CD14-positive monocyte (primary cell): ENCODE measurements at places on chromosomes 13 and 19.

- DNase-seq: no peak
- H3K27me3 ChIP-seq: no peaks in the 10 kb centered on the region
- H3K36me3 ChIP-seq: no peaks in the 10 kb centered on the region
- H3K27ac ChIP-seq: no peak overlapping the region
Observed at GRCh38 chr13:44040818-44041100, 161.1 kb downstream of the LACC1 start.

- no peak overlapping the region for H3K4me3 ChIP-seq
- H3K36me3 ChIP-seq: no peaks in the 10 kb centered on the region
- no peak overlapping the region for H3K27ac ChIP-seq
- DNase-seq: no peak
- H3K27me3 ChIP-seq: peaks cover 58% of the 10 kb centered on the region
Observed at GRCh38 chr19:996051-996838, 4.0 kb upstream of the GRIN3B start.

DNA sequence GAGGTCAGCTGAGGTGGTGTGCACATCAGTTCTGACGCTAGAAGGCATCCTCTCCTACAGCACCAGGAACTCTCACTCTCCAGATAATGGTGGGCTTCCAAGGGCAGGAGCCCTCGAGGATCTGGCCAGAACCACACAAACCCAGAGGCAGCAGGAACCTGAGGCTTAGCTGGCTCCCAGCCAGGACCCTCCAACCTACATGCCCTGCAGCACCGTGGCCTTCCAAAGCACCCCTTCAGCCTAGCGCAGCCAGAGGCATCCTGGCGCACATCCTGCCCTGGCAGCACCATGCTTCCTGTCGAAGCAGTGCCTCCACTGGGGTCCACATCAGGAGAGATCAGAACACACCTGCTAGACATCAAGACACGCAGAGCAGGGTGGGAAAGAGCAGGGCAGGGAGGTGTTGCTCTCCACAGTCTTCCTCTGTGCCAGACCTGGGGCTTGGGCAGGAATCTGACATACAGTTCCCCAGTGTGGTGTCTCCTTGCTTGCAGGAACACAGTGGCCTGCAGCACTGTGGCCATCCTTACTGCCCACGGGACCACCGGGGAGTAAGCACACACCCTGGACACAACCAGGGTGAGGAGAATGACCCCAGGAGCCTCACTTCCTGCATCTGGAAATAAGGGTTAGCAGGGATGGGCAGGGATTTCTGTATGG is 21.7 kb downstream of the TUBA3C start:
- no peaks in the 10 kb centered on the region for H3K4me1 ChIP-seq
- no peak for DNase-seq
- no peak overlapping the region for H3K4me3 ChIP-seq
- H3K27ac ChIP-seq: no peak overlapping the region
- H3K36me3 ChIP-seq: no peaks in the 10 kb centered on the region

- H3K27me3 ChIP-seq: no peaks in the 10 kb centered on the region
- H3K4me1 ChIP-seq: peaks cover 50% of the 10 kb centered on the region
- H3K4me3 ChIP-seq: peak within 1 kb of the TSS; percentile 85
- DNase-seq: peak; percentile 87
Observed at GRCh38 chr19:41310033-41310831, at the start of gene CCDC97. TSS of gene CCDC97 (plus strand) at chr19:41310172. CDS start at chr19:41310311, 139 bp downstream.

DNA sequence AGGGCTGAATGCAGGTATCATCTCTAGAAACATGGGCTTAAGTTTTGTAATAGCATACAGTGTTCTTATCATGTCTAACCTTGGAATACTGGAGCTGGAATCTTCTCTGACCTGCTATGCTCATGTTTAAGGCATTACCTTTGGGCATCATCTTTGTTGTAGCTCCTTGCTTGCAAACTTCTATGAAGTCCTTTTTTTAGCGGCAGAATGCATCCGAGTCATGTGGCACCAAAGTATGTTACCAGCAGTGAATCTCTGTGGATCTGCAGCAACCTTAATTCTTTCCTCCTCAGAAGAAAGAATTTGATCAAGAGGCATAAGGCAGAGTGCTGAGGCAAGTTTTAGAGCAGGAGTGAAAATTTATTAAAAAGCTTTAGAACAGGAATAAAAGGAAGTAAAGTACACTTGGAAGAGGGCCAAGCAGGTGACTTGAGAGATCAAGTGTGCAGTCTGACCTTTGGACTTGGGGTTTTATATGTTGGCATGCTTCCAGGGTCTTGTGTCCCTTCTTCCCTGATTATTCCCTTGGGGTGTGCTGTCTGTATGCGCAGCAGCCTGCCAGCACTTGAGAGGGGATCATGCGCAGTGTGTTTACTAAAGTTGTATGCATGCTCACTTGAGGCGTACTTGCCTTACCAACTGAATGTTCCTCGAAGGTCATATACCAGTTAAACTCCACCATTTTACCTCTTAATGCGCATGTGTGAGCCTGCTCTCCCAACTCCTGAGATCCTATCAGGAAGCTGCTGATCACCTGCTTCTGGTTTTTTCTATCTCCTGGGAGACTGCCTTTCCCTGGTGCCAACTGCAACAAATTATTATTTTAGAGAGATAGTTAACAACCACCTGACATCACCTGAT is 115.5 kb downstream of the LACC1 start:
- no peaks in the 10 kb centered on the region for H3K36me3 ChIP-seq
- no peak overlapping the region for H3K4me3 ChIP-seq
- DNase-seq: no peak
- H3K27ac ChIP-seq: no peak overlapping the region
- no peaks in the 10 kb centered on the region for H3K27me3 ChIP-seq
- H3K4me1 ChIP-seq: no peaks in the 10 kb centered on the region

DNA sequence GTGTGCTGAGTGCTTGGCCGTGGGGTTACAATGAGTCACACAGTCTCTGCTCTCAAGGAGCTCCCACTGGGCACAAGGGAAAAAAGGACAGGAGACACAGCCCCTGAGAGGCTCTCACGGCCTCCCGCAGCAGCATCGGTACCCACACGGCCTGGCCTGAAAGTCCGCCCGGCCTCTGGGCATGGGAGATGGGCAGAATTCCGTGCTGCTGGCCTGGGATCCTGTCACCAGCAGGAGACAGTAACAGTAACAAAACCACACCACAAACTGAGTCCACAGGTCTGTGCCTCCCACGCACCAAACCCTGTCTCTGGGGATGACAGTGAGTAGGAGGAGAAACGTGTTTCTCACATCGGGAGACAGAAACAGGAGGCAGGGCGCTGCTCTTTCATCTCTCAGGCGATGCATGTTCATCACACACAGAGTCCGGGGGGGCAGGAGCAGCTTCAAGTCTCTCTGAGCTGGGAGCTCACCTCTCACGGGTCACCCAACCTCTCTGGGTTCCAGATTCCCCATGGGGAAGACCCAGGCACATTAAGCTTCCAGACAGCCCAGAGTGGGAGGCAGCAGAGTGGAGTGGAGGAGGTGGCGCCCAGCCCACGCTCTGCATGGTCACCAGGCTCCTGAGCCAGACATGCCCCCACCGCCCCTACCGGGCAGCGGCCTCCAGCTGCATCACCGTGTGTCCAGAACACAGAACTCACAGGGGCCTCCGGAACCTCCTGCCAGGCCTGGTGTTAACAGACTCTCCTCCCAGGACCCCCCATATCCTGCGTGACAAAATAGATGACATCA is 124.7 kb upstream of the VSTM2B start:
- no peaks in the 10 kb centered on the region for H3K27me3 ChIP-seq
- no peaks in the 10 kb centered on the region for H3K36me3 ChIP-seq
- no peak for DNase-seq
- no peak overlapping the region for H3K27ac ChIP-seq
- H3K4me3 ChIP-seq: no peak overlapping the region

DNA sequence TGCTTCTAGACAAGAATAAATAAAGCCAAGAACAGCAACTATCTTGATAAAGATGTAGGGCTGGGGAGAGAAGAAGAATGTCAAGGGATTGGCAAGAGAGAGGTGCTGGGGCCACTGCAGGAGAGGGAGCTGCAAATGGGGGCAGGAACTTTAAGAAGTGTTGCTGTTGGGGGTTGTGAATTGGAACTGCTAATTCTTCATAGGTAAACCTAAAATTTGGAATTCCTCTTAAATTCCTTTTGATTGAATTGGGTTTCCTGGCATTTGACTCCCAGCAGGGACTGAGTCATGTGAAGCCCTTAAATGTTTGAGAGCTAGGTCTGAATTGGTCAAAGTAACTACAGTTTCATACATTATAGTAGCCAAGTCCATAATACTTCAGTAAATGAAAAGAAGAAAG is 305.6 kb upstream of the TMTC4 start:
- DNase-seq: no peak
- H3K27me3 ChIP-seq: no peaks in the 10 kb centered on the region
- no peak overlapping the region for H3K27ac ChIP-seq
- H3K36me3 ChIP-seq: no peaks in the 10 kb centered on the region
- no peaks in the 10 kb centered on the region for H3K4me1 ChIP-seq

- H3K4me1 ChIP-seq: peaks cover 10% of the 10 kb centered on the region
- no peaks in the 10 kb centered on the region for H3K27me3 ChIP-seq
- no peak overlapping the region for H3K4me3 ChIP-seq
- H3K27ac ChIP-seq: no peak overlapping the region
- H3K36me3 ChIP-seq: no peaks in the 10 kb centered on the region
Observed at GRCh38 chr13:114134944-114135610, 2.7 kb upstream of the RASA3 start.

DNA sequence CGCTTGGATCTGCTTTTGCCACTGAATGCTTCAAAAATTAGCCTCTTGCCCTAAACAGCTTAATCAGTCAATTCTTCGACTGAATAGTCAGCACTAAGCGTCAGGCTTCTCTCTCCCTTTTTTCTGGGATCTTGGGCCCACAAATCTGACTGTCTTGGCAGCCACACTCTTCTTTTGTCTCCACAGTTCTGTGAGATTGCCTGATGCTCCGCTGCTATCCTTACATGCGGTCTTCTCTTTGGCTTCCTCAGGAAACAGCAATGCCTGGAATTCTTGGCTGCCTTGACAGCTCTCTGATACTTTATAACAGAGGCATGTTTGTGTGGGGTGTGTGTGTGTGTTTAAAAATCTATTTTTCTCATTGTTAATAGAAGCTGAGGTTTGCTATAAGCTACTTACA is 32.6 kb downstream of the ERCC5 start:
- H3K27ac ChIP-seq: no peak overlapping the region
- no peak overlapping the region for H3K4me3 ChIP-seq
- no peaks in the 10 kb centered on the region for H3K27me3 ChIP-seq
- no peaks in the 10 kb centered on the region for H3K4me1 ChIP-seq
- no peak for DNase-seq

DNA sequence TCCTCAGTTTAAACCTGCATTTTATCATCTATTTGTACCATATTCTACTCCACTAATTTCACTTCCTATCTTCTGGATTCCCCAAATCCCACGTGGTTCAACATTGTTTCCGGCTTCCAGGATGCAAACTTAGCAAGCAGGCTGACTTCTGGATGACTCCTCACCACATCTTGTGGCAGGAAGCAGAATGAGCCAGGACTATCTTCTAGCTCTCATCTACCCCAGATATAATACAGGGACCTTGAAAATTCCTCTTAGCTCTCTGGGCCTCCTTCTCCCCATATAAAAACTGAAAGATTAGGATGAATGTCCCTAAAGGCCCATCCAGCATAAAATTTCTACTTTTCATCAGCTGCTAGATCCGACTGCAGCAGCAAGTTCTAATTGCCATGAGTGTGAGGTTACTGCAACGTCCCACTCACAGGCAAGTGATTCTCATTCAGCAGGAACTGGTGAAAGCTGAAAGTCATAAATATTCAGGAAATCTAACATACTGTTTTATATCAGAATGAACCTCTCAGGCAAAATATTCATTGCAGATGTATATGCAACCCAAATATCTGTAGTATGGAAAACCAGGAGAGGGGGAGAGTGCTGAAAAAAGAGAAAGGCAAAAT is 93.4 kb downstream of the KCTD12 start:
- no peaks in the 10 kb centered on the region for H3K27me3 ChIP-seq
- no peaks in the 10 kb centered on the region for H3K36me3 ChIP-seq
- H3K4me1 ChIP-seq: peaks cover 14% of the 10 kb centered on the region
- DNase-seq: no peak

GRCh38 chr19:49210108-49210900 is 52.7 kb downstream of the TRPM4 start:
- no peaks in the 10 kb centered on the region for H3K27me3 ChIP-seq
- H3K4me1 ChIP-seq: peaks cover 42% of the 10 kb centered on the region
- H3K4me3 ChIP-seq: no peak overlapping the region
- peak; percentile 77 for DNase-seq
- no peak overlapping the region for H3K27ac ChIP-seq
- H3K36me3 ChIP-seq: no peaks in the 10 kb centered on the region

DNA sequence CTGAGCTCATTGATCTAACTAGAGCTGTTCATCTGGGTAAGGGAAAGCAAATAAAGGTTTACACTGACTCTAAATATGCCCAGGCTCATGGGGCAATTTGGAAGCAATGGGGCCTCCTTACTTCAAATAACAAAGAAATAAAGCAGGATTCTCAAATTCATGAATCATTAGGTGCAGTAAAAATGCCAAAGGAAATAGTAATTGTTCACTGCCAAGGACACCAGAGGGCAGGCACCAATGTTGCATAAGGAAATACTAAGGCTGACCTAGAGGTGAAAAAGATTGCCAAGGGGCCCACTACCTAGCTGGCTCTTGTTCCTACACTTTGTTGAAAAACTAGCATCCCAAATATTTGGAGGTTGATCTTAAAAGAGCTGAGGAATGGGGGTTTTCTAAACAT is 1686.7 kb upstream of the MIR17HG start:
- H3K36me3 ChIP-seq: no peaks in the 10 kb centered on the region
- no peak overlapping the region for H3K27ac ChIP-seq
- H3K4me1 ChIP-seq: no peaks in the 10 kb centered on the region

GRCh38 chr19:6519289-6519688 is 11.5 kb upstream of the TNFSF9 start:
- H3K27ac ChIP-seq: no peak overlapping the region
- no peak overlapping the region for H3K4me3 ChIP-seq
- peaks cover 27% of the 10 kb centered on the region for H3K4me1 ChIP-seq

DNA sequence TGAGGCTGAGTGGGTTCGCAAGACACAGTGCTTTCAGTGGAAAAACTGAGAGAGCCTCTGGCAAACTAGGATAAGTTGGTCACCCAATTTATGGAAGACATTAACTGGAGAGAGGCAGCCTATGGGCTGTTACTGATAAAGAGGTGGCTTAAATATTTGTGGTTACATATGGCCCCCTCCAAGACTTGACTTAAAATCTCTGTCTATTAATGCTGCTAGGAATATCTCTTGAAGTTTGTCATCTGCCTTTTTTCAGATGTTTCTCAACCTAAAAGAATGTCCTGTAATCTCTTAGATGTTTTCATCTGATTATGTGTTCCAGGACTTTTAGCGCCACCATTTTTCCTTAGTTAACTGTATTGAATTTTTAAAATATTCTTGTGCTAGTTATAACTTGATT is 54.6 kb downstream of the NAA16 start:
- H3K4me1 ChIP-seq: no peaks in the 10 kb centered on the region
- no peak overlapping the region for H3K27ac ChIP-seq
- H3K4me3 ChIP-seq: no peak overlapping the region
- peaks cover 89% of the 10 kb centered on the region for H3K36me3 ChIP-seq
- no peaks in the 10 kb centered on the region for H3K27me3 ChIP-seq

GRCh38 chr13:99871249-99871898 is 100.2 kb downstream of the ZIC5 start:
- no peaks in the 10 kb centered on the region for H3K27me3 ChIP-seq
- H3K36me3 ChIP-seq: no peaks in the 10 kb centered on the region
- H3K4me1 ChIP-seq: no peaks in the 10 kb centered on the region
- H3K27ac ChIP-seq: no peak overlapping the region
- no peak overlapping the region for H3K4me3 ChIP-seq
